ENCODE measurements at places on chromosomes 16 and 17.

- no peak for DNase-seq
Observed at GRCh38 chr17:63171428-63172393, 205.7 kb downstream of the TANC2 start.

- no peak for DNase-seq
Observed at GRCh38 chr16:4454623-4455022, 19.8 kb downstream of the NMRAL1 start.

DNA sequence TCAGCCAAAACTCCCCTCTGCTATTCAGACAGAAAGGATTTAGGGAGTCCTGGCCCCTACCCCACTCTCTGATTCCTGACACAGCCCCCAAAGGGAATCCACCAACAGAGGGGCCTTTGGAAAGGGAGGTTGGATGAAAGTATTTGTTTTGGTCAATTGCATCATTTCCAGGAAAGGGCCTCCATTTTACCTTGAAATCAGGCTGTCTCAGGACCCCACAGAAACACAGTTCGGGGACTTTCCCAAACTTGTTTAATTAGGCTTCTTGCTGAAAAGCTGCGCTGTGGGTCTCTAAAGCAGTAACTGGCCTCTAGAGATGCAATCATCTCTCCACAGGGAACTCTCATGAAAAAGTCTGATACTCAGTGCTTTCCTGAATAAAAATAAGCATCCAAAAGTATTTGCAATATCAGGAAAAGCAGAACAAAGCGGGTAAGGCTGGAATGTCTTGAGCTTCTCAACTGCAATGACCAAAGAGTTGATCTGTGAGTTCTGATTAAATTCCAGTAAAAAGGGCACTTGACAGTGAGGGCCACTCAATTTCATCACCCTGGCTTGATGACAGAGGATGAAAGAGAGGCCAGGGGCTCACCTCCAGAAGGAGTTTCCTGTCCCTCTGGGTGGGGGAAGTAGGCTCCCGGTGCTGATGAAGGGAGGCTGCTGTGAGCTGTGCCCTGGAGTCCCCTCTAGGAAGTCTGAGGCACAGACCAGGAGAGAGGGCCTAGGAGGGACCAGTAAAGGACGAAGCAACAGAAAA, 36.3 kb downstream of the LYRM9 start:
- no peak for DNase-seq

DNA sequence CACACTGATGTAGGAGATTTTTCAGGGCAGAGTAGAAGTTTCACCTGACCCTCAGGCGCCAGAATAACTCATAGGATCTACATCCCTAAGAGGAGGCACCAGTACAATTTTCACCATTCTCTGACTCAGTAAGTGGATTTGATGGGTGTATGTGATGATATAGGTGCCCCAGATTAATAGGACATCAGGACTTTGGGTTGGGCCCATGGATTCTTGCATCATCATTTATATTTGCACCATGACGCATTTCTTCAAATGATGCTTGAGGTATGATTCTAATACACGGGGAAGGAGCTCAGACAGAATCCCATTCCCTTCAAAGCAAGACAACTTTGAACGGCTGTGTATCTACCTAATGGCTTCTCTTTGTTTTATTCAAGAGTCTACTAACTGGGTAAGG, 173.2 kb downstream of the TMEM114 start:
- no peak for DNase-seq

- no peak for DNase-seq
Observed at GRCh38 chr17:76297436-76297835, 10.6 kb downstream of the QRICH2 start.

GRCh38 chr16:81469183-81469677, 24.6 kb downstream of the CMIP start:
- DNase-seq, result no peak

- DNase-seq, result no peak
Observed at GRCh38 chr17:9144502-9145249, 123.4 kb downstream of the NTN1 start.

- DNase-seq, result no peak
Observed at GRCh38 chr16:30926937-30927788, 3.8 kb downstream of the FBXL19 start.

DNA sequence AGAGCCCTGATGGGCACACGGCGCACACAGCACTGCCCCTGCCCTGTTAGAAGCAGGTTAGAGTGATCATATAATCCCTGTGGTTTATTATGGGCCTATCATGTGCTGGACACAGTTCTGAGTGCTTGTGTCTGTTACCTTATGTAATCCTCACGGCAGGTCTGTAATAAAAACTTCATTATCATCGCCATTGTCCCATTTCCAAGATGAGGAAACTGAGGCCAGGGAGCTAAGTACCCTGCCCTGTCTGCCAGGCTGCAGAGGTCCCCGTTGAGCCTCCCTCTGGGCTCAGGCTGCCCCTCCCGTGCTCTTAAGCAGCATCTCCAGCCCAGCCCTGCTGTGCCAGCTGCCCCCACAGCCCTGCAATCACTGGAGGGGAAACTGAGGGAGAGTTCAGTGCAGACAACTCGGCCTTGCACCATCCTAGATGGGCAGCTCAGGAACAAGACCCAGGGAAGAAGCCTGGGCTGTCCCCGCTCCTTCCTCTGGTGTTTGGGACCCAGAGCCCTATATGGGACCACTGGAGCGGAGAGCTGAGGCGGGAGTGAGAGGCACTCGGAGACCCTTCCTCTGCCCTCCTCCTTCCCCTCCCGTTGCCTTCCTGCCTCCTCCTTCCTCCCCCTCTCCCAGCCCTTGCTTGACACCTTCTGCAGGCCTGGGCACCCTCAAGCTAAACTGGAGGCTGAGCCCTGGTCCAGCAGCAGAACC, 42.0 kb downstream of the WNT3 start:
- no peak for DNase-seq

- no peak for DNase-seq
Observed at GRCh38 chr16:81696961-81697615, 82.0 kb upstream of the PLCG2 start.

DNA sequence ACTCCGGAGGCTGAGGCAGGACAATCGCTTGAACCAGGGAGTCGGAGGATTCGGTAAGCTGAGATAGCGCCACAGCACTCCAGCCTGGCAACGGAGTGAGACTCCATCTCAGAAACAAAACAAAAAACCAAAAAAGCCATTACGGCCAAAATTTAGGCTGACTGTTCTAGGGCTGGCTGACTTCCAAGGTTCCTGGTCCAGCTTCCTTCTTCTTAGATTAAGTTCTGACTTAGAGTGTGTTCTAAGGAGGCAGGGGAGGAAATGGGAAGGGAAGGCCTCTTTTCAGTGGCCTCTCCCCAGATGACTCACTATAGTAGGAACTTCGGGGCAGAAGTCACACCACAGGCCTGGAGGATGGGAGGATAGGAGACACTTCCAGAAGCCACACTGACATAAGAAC, 27.7 kb upstream of the CLEC18B start:
- DNase-seq, result no peak

- no peak for DNase-seq
Observed at GRCh38 chr16:81495321-81496234, 51.0 kb downstream of the CMIP start.

Measured in NCI-H2081 treated with DMSO at 0.1 percent for 48 hours (cell line).